Thoracic aorta endothelial cell (primary cell): ENCODE measurements at places on chromosomes 16 and 17. TPM values are rescaled to one million over a fixed set of nuclear protein-coding genes. Genes with fewer than 3 reads are reported as not detected.

Gene CTRB2
- total RNA-seq, result not detected in 2 replicates

Gene KCNAB3
- 0.72 and 1.2 TPM in 2 replicates for total RNA-seq

Gene KRTAP17-1
- not detected in 2 replicates for total RNA-seq

Gene SLC13A5
- not detected in 2 replicates for total RNA-seq

Gene SCGB1C2
- total RNA-seq, result not detected in 2 replicates

Gene ODAD4
- 0.13 and 0.36 TPM in 2 replicates for total RNA-seq
